ENCODE measurements at places on chromosomes 7 and 10. TPM values are rescaled to one million over a fixed set of nuclear protein-coding genes. Genes with fewer than 3 reads are reported as not detected.

GRCh38 chr7:107318523-107319160 lies 149.8 kb downstream of the HBP1 start:
- DNase-seq = no peak

- DNase-seq = no peak
Measured at GRCh38 chr7:83941300-83941699, 253.3 kb downstream of the SEMA3A start.

- DNase-seq = no peak
Measured at GRCh38 chr10:70130878-70131559, 1.6 kb downstream of the AIFM2 start.

DNA sequence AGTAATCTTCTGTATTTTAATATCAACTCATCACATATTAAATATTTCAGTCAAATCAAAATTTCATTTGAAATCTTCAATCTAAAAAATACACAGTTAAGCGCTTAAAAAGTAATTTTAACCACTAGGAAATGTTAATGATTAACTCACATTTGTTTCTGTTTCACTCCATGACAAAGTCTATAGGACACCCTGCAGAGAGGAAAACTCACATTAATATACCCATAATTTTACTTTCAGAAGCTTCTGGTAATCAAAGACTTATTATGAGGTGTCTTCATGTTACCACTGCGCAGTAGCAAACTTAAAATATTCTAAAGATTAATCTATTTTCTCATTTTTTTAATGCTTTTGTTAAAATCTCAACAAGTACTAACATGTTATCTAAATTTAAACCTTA lies 41.0 kb upstream of the ZNF518A start:
- DNase-seq = no peak

- DNase-seq = no peak
Measured at GRCh38 chr10:110174201-110174600, 33.2 kb upstream of the MXI1 start.

DNA sequence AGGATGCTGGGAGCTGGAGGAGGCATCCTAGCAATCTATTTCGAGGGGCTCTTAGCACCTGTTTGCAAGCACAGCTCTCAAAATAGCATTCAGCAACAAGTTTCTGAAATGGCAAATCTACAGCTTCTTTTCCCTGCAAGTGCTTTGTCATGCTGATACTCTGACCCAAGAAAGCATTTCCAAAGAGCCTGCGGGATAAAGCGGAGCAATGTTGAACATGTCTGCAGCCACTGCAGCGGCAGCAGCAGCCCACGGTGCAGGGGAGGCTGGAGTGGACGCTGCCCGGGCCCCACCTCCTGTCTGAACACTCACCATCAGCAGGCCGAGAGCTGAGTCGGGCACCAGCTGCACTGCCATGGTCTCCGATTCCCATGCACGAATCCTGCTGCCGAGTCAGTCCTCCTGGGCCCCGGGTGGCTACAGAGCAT lies 964 bp downstream of the FRMD4A start:
- DNase-seq = no peak

- no peak for DNase-seq
Measured at GRCh38 chr10:121838149-121838548, 89.7 kb downstream of the ATE1 start.

GRCh38 chr10:110903280-110904278 lies 15.4 kb downstream of the BBIP1 start:
- no peak for DNase-seq

DNA sequence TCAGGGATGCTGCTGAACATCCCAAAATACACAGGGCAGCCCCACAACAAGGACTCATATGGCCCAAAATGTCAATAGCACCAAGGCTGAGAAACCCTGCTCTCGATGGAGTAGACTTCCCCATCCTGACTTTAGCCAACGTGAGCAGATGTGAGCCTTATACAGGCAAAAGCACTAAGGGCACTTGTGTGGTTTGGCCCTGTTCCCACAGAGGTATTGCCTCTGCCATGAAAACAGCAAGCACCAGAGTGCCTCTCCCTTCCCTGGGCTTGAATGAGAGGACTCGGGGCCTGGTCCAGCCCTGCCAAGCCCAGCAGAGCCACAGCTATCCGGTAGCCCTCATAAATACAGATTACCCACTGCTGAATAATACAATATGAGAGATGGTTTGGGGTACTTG lies 47.5 kb downstream of the ACSM6 start:
- no peak for DNase-seq

- DNase-seq = no peak
Measured at GRCh38 chr10:52322936-52323335, 8.9 kb downstream of the DKK1 start.

DNA sequence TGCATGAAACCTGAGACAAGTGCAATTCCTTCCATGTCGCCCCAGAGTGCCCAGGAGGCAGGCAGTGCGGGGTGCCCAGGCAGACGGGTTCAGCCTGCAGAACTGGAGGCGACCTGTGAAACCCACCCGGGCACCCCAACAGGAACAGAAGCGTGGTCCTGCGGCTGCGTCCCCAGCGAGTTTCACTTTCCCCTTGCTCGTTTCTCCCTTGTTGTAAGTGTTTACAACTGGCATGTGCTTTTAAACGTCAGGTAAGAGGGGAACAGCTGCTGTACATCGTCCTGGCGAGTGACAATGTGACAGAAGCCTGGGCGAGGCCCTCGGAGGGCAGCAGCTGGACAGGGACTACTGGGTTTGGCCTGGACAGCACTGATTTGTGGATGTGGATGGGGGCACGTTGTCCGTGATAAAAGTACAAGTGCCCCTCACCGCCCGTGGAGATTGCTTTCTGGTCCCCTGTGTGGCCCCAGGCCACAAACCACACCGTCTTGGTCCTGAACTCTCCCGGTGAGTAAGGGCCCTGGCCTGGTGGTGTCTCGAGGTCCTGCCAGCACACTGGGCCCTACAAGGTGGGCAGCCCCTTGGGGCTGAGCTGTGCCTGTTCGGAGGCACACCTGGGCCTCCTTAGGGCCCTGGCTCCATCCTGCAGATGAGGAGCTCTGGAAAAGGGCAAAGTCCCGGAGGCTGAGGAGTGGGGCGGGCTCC lies 4.0 kb downstream of the VENTX start:
- peak; percentile 65 for DNase-seq

DNA sequence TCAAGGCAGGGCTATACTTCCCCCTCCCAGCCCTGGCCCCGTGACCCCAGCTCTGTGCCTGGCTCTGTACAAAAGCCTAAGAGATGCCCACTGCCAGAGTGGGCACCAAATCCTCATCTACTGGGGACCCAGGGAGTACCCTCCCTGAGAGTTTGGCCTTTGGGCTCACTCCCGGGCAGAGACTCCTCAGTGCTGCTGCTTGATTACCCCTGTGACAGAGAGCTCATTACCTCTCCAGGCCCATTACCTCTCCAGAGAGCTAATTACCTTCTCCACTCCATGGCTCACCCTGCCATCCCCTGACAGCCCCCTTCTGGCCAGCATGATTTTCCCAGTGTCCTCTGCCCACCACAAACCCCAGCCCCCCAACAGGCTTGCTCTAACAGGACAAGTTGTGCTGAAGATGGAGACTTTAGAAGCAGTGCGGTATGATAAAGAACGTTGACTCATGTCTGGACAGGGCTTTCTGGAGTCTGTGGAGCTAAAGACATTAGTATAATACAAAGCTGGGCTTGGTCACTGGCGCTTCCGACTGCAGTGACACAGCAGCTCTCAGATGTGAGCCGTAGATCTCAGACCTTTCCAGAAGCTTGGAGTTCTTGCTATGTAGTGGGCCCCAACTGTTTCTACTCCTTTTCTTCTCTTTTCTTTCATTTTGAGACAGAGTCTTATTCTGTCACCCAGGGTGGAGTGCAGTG lies 111.3 kb upstream of the KCTD7 start:
- no peak for DNase-seq

DNA sequence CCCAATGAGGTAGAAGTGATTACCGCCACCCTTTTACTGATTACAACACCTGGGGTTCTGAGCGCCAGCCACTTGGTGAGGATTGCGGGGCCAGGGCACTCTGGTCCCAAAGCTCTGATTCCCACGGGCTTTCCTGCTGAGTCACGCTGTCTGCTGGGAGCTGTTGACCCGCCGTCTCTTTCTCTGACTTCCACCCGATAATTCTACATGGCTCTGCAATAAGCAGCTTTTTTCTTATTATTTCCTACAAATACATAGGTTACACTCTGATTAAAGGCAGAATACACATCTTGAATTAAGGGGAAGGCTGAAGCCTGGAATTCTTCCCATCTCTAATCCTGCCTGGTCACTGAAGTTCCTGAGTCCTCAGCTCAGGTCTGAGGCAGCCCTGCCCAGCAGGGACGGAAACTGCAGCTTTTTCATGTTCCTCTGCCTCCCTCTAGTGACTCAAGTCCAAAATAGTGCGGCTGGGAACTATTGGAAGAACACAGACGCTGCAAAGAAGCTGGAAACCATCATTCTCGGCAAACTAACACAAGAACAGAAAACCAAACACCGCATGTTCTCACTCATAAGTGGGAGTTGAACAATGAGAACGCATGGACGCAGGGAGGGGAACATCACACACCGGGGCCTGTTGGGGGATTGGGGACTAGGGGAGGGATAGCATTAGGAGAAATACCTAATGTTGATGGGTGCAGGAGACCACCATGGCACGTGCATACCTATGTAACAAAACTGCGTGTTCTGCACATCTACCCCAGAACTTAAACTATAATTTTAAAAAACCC lies 178.3 kb downstream of the PRKCQ start:
- DNase-seq = peak; percentile 75

- DNase-seq = no peak
Measured at GRCh38 chr10:36440539-36440938, 684.9 kb upstream of the ANKRD30A start.

DNA sequence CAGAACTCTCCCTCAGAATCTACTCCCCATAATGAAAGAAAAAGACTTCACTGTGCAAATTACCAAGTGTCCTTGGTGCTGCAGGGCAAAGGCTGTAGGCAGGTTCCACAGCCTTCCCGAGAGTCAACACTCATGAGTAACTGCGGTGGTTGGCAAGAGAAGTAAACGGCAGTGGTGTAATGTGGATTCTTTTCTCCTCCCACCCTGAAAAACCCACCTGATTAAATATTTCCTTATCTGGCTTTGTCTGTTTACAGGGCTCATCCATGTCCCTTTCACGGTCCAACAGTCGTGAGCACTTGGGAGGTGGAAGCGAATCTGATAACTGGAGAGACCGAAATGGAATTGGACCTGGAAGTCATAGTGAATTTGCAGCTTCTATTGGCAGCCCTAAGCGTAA lies 300.9 kb downstream of the BICC1 start:
- DNase-seq = no peak

DNA sequence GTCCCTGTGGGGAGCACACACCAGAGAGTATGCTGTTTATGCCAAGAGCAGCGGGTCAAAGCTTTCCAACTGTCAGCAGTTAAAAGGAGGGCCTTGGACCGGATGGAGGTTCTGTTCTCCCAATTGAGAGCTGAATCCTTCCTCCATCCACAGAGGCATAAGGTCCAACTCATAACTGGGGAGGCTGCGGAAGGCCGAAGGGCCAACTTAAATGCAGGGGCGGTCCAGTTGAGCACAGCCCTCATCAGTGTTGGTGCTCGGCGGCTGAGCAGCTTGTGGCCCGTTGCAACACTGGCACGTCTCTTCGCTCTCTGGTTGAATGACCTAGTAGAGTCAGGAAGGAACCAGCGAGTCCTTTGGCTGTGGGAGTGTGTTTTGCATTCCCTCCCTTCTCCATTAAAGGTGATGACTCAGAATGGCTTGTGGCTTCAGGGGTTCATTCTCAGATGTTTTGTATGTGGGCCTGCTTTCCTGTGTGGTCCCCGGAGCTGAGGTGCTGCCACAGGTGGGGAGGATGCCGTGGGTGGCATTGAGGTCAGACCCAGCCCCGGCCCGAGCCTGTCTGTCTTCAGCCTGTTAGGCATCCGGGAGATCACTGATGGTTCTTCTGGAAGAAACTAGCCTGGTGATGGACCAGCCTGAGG lies 44.8 kb upstream of the DMBT1 start:
- DNase-seq = peak; percentile 81

DNA sequence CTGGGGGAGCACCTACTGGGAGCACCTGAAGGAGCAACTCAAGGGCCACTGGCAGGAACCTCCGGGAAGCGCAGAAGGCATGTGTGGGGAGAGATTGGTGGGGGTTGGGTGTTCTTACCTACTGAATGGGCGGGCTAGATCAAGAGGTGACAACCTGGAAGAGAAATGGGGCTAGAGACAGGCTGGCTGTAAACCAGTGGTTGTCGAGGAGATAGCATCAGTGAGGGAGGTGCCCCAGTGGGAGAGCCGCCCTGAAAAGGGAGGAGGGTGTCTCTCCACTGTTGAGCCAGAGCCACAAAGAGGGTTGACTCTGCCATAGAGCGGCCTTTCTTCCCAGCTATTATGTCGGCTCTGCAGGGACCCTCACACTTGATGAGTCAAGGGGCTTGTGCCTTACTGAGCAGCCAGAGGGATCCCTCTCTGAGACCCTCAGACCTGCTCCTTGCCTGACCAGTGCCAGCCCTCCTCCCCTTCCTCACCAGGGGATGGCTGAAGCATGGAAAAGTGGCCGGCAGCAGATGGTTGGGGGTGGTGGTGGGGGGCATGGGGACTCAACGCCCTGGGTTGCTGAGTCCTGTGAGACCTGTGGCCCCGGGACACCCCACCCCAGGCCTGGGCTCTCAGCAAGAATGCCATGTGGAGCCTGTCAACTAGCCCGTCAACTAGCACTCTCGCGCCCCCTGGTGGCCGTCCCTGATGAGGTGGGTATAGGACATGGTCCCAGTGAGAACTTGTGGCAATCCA lies 36.4 kb upstream of the PURB start:
- peak; percentile 97 for DNase-seq

GRCh38 chr7:78993341-78993740 lies 460.1 kb downstream of the MAGI2 start:
- DNase-seq = no peak

DNA sequence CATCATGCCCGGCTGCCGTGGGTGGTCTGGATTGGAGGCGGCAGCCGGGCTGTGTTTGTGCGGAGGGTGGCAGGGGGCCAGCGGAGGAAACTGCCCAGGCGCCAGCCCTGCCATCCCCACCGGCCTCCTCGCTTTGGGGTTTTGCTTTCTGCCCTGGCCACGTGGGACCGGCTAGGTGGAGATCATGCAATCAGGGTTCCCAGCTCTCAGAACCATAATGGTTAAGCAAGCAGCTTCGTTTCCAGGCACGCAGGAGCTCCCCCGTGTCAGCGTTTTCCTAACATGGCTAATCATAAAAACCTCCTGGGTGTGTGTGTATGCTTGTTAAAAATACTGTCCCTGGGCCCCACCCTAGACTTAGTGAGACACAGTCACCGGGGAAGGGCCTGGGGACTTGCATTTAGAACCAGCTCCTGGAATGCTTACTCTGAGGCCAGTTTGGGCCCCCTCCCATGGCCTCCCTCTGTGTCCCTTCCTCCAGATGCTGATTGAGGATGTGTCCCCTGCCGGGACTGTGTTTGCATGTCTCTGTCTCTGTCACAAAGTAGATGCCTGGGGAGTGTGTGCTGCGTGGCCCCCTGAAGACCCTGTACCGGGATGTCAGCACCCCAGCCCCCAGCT lies 119.3 kb downstream of the CUX1 start:
- DNase-seq = no peak

MMP21 gene
- not detected for total RNA-seq

TMEM270 gene
- not detected for total RNA-seq

ADAM8 gene
- 75.5 TPM for total RNA-seq

SLC4A2 gene
- 112 TPM for total RNA-seq

ZNF727 gene
- not detected for total RNA-seq

NEBL gene
- total RNA-seq = not detected

CDHR1 gene
- total RNA-seq = 0.26 TPM

MKX gene
- total RNA-seq = not detected

JAKMIP3 gene
- total RNA-seq = 0.08 TPM

XRCC2 gene
- 15.6 TPM for total RNA-seq

COL1A2 gene
- total RNA-seq = 0.16 TPM

SP4 gene
- total RNA-seq = 38.2 TPM

CISD1 gene
- total RNA-seq = 40.3 TPM

MSS51 gene
- total RNA-seq = 2.9 TPM

DDIT4 gene
- total RNA-seq = 382 TPM

ANKRD2 gene
- not detected for total RNA-seq

HTR5A gene
- not detected for total RNA-seq

Data from activated CD8-positive, alpha-beta T cell treated with anti-CD3 and anti-CD28 coated beads, Interleukin-2, amount 10 ng/mL, durations not matched to agents 7 days and 5 days (primary cell).